ENCODE measurements at places on chromosomes 2 and 18.

- no peak for DNase-seq
Measured at GRCh38 chr2:69122271-69122670, 109.3 kb downstream of the ANTXR1 start.

DNA sequence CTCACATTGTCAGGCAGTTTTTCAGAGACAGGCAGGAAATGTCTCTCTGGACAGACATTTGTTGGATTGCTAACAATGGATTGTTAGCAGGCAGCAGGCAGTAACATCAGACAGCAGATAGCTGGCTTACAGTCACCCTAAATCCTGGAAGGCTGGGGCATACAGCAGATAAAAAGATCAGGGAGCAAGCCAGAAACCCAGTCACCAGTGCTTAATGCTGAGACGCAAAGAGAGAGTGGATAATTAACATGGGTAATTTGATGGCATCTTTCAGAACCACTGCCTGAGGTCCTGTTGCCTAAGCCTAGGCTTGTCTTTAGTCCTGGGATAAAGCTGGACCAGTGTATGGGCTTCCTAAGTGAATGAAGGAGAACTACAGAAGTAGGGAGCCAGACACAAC, 22.4 kb downstream of the MC4R start:
- no peak for DNase-seq

DNA sequence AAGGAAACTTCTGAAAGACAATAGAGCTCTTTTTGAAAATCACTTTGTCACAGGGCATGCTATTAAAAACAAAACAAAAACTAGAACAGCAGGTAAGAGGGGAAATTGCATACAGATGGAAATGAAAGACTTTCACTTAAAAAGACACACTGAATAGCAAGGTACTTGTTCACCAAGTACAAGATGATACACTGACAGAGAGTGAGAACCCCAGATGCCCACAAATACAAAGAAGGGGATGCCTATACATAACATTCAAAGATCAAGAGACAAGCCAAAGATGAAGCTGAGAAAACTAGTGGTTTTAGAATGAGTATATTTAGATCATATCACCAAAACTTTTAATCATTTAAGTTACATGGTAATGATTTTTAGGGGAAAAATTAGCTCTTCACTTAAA, 60.7 kb downstream of the ASXL2 start:
- DNase-seq: no peak

- no peak for DNase-seq
Measured at GRCh38 chr2:199914372-199914958, 3.4 kb downstream of the C2orf69 start.

GRCh38 chr2:221500501-221501209, 71.4 kb downstream of the EPHA4 start:
- no peak for DNase-seq

- DNase-seq: no peak
Measured at GRCh38 chr2:58614219-58614618, 373.1 kb upstream of the FANCL start.
